ENCODE measurements at places on chromosomes 3 and 15. TPM values are rescaled to one million over a fixed set of nuclear protein-coding genes. Genes with fewer than 3 reads are reported as not detected.
A peak's percentile ranks its signal among the peaks of the same experiment; 100 is the strongest.

GRCh38 chr3:109803274-109803673, 465.9 kb upstream of the DPPA4 start:
- H3K27ac ChIP-seq: no peak overlapping the region
- DNase-seq: no peak
- no peak overlapping the region for H3K4me3 ChIP-seq
- no peaks in the 10 kb centered on the region for H3K27me3 ChIP-seq
- no peaks in the 10 kb centered on the region for H3K36me3 ChIP-seq

- H3K27me3 ChIP-seq: no peaks in the 10 kb centered on the region
- peaks cover 6% of the 10 kb centered on the region for H3K4me1 ChIP-seq
- H3K4me3 ChIP-seq: no peak overlapping the region
- no peak for DNase-seq
Measured at GRCh38 chr15:50751394-50751793, 14.1 kb downstream of the SPPL2A start.

DNA sequence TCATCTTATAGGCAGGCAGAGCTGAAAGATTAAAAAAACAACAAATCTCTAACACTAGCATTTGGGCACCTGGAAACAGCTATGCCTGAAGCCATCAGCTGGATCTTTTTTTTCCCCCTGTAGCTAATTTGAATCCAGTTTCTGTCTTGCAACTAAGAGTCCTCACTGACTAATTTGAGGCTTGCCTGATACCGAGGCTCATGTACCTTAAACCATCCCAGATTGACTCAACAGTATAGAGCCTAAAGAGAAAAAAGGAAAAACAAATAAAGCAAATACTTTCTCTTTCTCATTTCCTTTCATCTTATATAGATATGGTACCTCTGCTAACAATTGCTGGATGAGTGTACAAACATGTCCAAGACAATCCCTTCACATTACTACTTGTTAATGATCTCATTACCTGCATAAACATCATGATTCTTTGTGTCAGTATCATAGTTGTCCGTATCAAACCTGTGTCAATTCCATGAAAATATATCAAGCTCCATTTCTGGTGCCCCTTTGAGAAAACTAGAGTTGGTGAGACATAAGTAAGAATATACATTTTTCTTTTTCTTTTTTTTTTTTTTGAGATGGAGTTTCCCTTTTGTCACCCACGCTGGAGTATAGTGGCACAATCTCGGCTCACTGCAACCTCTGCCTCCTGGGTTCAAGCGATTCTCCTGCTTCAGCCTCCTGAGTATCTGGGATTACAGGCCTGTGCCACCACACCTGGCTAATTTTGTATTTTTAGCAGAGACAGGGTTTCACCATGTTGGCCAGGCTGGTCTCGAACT, 43.1 kb downstream of the BHLHE40 start:
- DNase-seq: no peak
- H3K27ac ChIP-seq: peak overlapping the region; percentile 52
- no peaks in the 10 kb centered on the region for H3K27me3 ChIP-seq
- no peak overlapping the region for H3K4me3 ChIP-seq
- H3K4me1 ChIP-seq: peaks cover 51% of the 10 kb centered on the region
- H3K36me3 ChIP-seq: no peaks in the 10 kb centered on the region

GRCh38 chr3:195210266-195210973, 60.5 kb downstream of the XXYLT1 start:
- H3K27me3 ChIP-seq: no peaks in the 10 kb centered on the region
- no peaks in the 10 kb centered on the region for H3K36me3 ChIP-seq
- no peak overlapping the region for H3K27ac ChIP-seq
- DNase-seq: no peak
- no peak overlapping the region for H3K4me3 ChIP-seq
- H3K4me1 ChIP-seq: peaks cover 1% of the 10 kb centered on the region

GRCh38 chr3:161413855-161414210, 42.5 kb upstream of the SPTSSB start:
- DNase-seq: no peak
- no peaks in the 10 kb centered on the region for H3K4me1 ChIP-seq
- no peak overlapping the region for H3K27ac ChIP-seq
- no peaks in the 10 kb centered on the region for H3K27me3 ChIP-seq

DNA sequence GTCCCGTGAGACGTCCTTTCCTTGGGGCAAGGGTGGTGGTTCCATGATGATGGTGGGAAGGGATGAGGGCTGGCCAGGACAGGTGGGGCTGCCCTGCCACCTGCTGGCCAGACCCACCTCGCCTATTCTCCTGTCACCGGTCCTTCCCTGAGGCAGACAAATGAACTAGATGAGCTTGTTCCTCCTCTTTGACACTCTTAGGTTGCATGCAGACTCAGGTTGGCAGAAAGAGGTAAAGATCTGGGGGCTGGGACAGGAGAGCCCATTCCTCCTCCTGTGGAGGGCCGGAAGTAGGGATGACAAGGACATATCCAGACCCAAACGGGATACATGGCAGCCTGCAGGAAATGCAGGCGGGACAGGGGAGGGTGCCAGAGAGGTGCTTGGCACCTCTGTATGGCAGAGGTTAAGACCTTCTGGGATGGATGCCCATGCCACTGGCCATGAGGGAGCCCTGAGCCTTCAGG, 38.6 kb downstream of the ACSBG1 start:
- no peak overlapping the region for H3K4me3 ChIP-seq
- peak; percentile 25 for DNase-seq
- H3K27me3 ChIP-seq: no peaks in the 10 kb centered on the region
- H3K36me3 ChIP-seq: no peaks in the 10 kb centered on the region

GRCh38 chr3:39934696-39935095, 125.3 kb downstream of the MYRIP start:
- no peaks in the 10 kb centered on the region for H3K27me3 ChIP-seq
- H3K4me3 ChIP-seq: no peak overlapping the region
- H3K36me3 ChIP-seq: no peaks in the 10 kb centered on the region
- DNase-seq: no peak

GRCh38 chr15:41772720-41773331, 1.5 kb upstream of the MAPKBP1 start:
- no peaks in the 10 kb centered on the region for H3K27me3 ChIP-seq
- DNase-seq: peak; percentile 55
- H3K27ac ChIP-seq: no peak overlapping the region
- peaks cover 43% of the 10 kb centered on the region for H3K4me1 ChIP-seq
- no peaks in the 10 kb centered on the region for H3K36me3 ChIP-seq
- H3K4me3 ChIP-seq: no peak overlapping the region

DNA sequence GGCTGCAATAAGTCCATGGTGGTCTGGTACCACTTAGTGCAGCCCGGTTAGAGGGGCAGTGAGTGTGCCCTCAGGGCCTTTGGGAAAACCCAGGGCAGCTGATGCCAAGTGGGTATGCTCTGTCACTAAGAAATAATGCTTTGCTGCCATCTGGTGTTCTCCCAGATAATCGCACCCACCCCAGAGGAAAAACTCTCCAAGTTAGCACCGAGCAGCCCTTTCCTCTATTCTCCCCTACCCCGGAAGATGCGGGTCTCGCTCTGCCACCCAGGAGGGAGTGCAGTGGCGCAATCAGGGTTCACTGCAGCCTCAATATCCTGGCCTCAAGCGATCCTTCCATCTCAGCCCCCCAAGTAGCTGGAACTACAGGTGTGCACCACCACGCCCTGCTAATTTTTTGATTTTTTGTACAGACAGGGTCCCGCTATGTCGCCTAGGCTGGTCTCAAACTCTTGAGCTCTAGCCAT, 21.3 kb upstream of the DAPK2 start:
- no peak overlapping the region for H3K27ac ChIP-seq
- DNase-seq: peak; percentile 69
- no peaks in the 10 kb centered on the region for H3K27me3 ChIP-seq
- no peak overlapping the region for H3K4me3 ChIP-seq
- peaks cover 10% of the 10 kb centered on the region for H3K36me3 ChIP-seq

DNA sequence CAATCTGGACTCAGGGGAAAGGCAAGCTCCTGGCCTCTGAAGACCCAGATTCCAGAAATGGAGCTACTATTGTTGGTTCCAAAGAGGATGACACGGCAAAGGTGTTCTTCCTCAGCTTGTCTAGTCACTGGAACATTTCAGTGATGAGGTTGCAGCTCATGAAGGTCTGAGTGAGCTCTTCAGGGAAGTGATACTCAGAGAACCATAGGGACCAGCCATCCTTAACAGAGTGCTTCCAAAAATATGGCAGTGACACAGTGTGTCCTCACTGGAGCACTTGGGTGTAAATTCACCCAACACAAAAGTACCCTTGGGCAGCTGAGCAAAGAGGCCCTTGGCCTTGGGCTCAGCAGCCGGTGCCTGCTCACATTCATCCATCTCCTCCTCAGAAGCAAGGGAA, 46.3 kb downstream of the SPTSSB start:
- no peak overlapping the region for H3K27ac ChIP-seq
- H3K4me3 ChIP-seq: no peak overlapping the region
- no peak for DNase-seq
- no peaks in the 10 kb centered on the region for H3K4me1 ChIP-seq

DNA sequence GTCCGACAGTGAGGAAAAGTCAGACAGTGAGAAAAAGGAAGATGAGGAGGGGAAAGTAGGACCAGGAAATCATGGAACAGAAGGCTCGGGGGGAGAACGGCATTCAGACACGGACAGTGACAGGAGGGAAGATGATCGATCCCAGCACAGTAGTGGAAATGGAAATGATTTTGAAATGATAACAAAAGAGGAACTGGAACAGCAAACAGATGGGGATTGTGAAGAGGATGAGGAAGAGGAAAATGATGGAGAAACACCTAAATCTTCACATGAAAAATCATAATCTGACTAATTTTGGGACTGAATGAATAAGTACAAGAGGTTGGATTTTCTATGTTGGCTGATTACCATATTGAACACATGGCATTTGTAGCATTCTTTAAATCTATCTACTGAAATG, 26.2 kb downstream of the SEC62 start:
- H3K4me1 ChIP-seq: no peaks in the 10 kb centered on the region
- H3K4me3 ChIP-seq: no peak overlapping the region
- H3K36me3 ChIP-seq: peaks cover 54% of the 10 kb centered on the region
- no peaks in the 10 kb centered on the region for H3K27me3 ChIP-seq

DNA sequence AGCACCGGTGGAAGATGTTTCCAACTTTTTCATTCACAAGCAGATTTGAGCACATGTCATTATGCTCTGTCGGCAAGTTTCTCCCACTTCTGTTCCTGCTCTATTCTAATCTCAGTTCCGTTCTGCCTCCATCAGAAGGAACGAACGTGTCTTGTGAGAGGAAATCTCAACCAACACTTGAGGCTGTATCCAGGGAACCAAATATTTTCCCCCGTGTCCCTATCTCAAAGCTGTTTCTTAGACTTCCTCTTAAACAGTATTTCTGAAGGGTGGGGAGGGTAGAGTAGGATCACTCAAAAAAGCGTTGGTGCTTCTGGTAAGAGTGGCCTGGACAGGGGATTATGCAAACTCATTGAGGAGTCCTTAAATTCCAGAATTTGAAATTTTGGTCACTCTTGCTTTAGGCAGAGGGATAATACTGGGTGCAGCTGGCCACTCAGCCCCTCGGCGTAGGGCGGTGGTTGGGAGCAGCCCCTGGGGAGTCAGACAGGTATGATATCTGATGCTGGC, 54.9 kb downstream of the FRMD4B start:
- no peaks in the 10 kb centered on the region for H3K27me3 ChIP-seq
- H3K4me1 ChIP-seq: peaks cover 14% of the 10 kb centered on the region
- H3K36me3 ChIP-seq: no peaks in the 10 kb centered on the region
- DNase-seq: no peak
- no peak overlapping the region for H3K27ac ChIP-seq

DNA sequence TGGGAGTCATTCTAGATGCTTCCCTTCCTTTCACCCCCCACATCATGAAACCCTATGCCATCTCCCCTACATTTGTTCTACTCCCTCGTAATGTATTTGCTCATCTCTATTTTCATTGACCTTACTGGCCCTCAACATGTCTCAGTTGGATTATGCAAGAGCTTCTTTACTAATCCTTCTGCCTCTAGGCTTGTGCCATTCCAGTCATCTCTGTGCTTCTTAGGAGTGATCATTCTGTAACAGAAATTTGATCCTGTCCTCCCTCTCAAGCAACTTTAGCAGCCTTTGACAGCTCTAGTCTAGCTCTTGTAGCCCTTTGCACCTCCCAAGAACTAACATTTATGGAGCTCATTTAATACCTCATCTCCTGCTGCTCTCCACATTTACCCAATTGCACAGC, 64.7 kb downstream of the ISL2 start:
- H3K27me3 ChIP-seq: no peaks in the 10 kb centered on the region
- no peak for DNase-seq
- H3K4me3 ChIP-seq: no peak overlapping the region
- no peaks in the 10 kb centered on the region for H3K4me1 ChIP-seq
- peaks cover 14% of the 10 kb centered on the region for H3K36me3 ChIP-seq

DNA sequence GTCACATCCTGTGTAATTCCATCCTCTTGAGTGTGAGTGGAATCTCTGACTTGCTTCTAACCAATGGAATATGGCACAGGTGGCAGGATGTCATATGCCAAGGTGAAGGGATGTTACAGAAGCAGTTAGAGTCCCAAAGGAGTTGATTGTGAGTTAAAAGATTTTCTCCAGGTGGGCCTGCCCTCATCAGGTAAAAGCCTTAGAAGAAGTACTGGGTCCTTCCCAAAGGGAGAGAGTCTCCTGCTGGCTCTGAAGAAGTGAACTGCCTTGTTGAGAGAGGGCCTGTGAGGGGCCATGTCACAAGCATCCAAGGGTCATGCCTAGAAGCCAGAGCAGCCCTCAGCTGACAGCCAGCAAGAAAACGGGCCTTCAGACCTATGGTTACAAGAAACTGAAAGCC, 13.1 kb downstream of the CMTM7 start:
- peaks cover 16% of the 10 kb centered on the region for H3K36me3 ChIP-seq
- no peak for DNase-seq
- peaks cover 60% of the 10 kb centered on the region for H3K4me1 ChIP-seq

GRCh38 chr3:172312001-172312400, 136.3 kb downstream of the GHSR start:
- no peaks in the 10 kb centered on the region for H3K27me3 ChIP-seq
- no peak for DNase-seq
- no peak overlapping the region for H3K4me3 ChIP-seq
- H3K27ac ChIP-seq: no peak overlapping the region

- H3K27me3 ChIP-seq: peaks cover 34% of the 10 kb centered on the region
- no peak overlapping the region for H3K27ac ChIP-seq
- peaks cover 3% of the 10 kb centered on the region for H3K4me1 ChIP-seq
- H3K4me3 ChIP-seq: no peak overlapping the region
- no peaks in the 10 kb centered on the region for H3K36me3 ChIP-seq
Measured at GRCh38 chr15:100890051-100890720, 10.6 kb downstream of the ALDH1A3 start.

- no peaks in the 10 kb centered on the region for H3K36me3 ChIP-seq
- H3K4me1 ChIP-seq: no peaks in the 10 kb centered on the region
- H3K27ac ChIP-seq: no peak overlapping the region
- H3K27me3 ChIP-seq: peaks cover 9% of the 10 kb centered on the region
- no peak for DNase-seq
- H3K4me3 ChIP-seq: no peak overlapping the region
Measured at GRCh38 chr15:73005032-73005431, 47.2 kb upstream of the NEO1 start.

- no peak overlapping the region for H3K27ac ChIP-seq
- H3K4me1 ChIP-seq: no peaks in the 10 kb centered on the region
- no peaks in the 10 kb centered on the region for H3K27me3 ChIP-seq
- no peak for DNase-seq
- H3K36me3 ChIP-seq: no peaks in the 10 kb centered on the region
- no peak overlapping the region for H3K4me3 ChIP-seq
Measured at GRCh38 chr3:36196058-36196457, 184.2 kb upstream of the STAC start.

PCCB gene
- total RNA-seq: 8.3 TPM

CAMKV gene
- 0.28 TPM for total RNA-seq

NTRK3 gene
- total RNA-seq: 0.78 TPM

PROK2 gene
- 1.4 TPM for total RNA-seq
